ENCODE measurements at places on chromosomes 11 and 22. TPM values are rescaled to one million over a fixed set of nuclear protein-coding genes. Genes with fewer than 3 reads are reported as not detected.

Gene TSKU
- 19.0 TPM for total RNA-seq

Gene MADD
- total RNA-seq = 41.4 TPM

Gene CYP2D6
- 2.5 TPM for total RNA-seq

Gene LINC01488
- not detected for total RNA-seq

Gene HMGXB4
- 19.8 TPM for total RNA-seq

Gene TRPM5
- total RNA-seq = 1.1 TPM

Gene TREH
- 2.0 TPM for total RNA-seq

Gene C1QTNF5
- total RNA-seq = 39.0 TPM

Gene LRRC56
- total RNA-seq = 1.8 TPM

Gene OR52I2
- not detected for total RNA-seq

All from metanephros (tissue), 2 donors.